T1000 (cell line): ENCODE measurements at places on chromosomes 5 and 9.

GRCh38 chr5:90632791-90633190, 74.2 kb downstream of the ADGRV1 start:
- no peak for DNase-seq

- no peak for DNase-seq
These were observed 69.8 kb downstream of the KDM4C start for GRCh38 chr9:6827439-6828145.

- DNase-seq = no peak
These were observed 198.1 kb downstream of the NR3C1 start for GRCh38 chr5:143205386-143205785.

DNA sequence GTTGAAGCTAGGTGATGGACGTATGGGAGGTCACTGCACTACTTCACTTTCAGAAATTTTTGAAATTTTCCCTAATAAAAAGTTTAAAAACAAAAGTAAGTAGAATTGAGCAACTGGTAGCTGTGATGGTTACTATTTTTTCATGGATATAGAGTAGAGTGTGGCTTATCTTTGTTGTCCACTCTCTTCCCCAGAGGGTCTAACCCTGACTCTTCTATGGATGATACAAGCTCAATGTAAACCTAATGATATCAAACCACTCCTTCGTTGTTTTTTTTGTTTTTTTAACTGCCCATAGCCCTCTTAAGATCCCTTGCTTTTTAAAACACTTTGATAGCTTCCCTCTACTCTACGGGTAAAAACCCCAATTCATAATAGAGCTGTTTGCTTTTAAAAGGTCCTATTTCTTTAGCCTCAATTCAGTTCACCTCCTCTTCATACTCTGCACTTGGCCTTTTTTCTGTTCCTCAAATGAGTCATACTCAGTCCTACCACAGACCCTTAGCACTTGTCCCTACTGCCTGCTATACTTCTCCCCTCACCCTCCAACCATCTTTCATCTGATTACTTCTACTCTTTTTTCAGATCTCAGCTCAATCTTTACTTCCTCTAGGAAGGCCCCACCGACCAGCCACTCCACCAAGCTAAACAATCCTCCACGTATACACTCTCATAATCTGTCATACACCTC, 2.6 kb downstream of the HDAC3 start:
- DNase-seq = no peak

- DNase-seq = no peak
These were observed 2.9 kb downstream of the TGFBI start for GRCh38 chr5:136031711-136032110.

- DNase-seq = no peak
These were observed 7.6 kb downstream of the SCGB3A1 start for GRCh38 chr5:180583738-180584137.

- no peak for DNase-seq
These were observed 97.6 kb downstream of the ARSB start for GRCh38 chr5:78887384-78888118.
